ENCODE measurements at places on chromosomes 5 and 9.

- DNase-seq, result peak; percentile 65
These were observed 130.9 kb upstream of the CHD1 start for GRCh38 chr5:99059685-99060084.

- no peak for DNase-seq
These were observed 162.2 kb downstream of the HSD17B3 start for GRCh38 chr9:96139592-96140295.

GRCh38 chr5:132961887-132962286 is 1.5 kb downstream of the AFF4 start:
- DNase-seq, result no peak

- DNase-seq, result no peak
These were observed 58.2 kb upstream of the DPYSL3 start for GRCh38 chr5:147567917-147568598.

GRCh38 chr9:73437758-73438157 is 286.1 kb downstream of the ANXA1 start:
- no peak for DNase-seq

GRCh38 chr9:130138791-130139190 is 33.4 kb upstream of the NCS1 start:
- no peak for DNase-seq

GRCh38 chr9:114057161-114057885 is 20.8 kb downstream of the AMBP start:
- DNase-seq, result no peak

- no peak for DNase-seq
These were observed 50.1 kb downstream of the AMBP start for GRCh38 chr9:114027863-114028465.
